GM23338 (cell line): ENCODE measurements at places on chromosomes 1 and 21. TPM values are rescaled to one million over a fixed set of nuclear protein-coding genes. Genes with fewer than 3 reads are reported as not detected.

Gene SPRR3
- total RNA-seq, result not detected in 2 replicates

Gene SPRR2B
- total RNA-seq, result not detected in 2 replicates

Gene BTBD8
- total RNA-seq, result 2.3 and 4.1 TPM in 2 replicates

Gene CLCA2
- total RNA-seq, result not detected in 2 replicates

Gene ALPL
- 166 and 187 TPM in 2 replicates for total RNA-seq

Gene GFI1
- total RNA-seq, result 0.21 TPM in 1 of 2 replicates, not detected in the other
